Activated T-helper 2 cell treated with anti-CD3 and anti-CD28 coated beads, Interferon-gamma antibody, Interleukin-2, Interleukin-4, amounts not matched to agents 10 μg/mL and 5 μg/mL and 100 μg/mL, durations not matched to agents 14 hours and 24 hours and 36 hours (primary cell): ENCODE measurements at places on chromosomes 11 and 22. TPM values are rescaled to one million over a fixed set of nuclear protein-coding genes. Genes with fewer than 3 reads are reported as not detected.

DNA sequence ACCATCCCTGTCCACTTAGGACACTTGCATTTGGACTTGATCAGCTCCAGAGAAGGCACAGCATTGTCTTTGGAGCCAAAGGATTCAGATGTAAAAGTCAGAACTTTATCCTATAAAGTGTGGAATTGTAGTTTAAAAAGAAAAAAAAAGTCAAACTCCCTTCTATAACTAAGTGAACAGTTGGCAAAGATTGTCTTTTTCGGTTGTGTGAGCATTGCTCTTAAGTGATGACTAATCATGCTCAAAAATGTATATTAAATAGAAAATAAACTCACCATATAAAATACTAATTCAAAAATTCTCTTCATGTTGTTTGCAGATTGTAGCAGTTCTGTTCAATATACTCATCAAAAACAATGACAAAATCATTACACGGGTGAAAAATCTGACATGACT lies 93.8 kb downstream of the ETS1 start:
- peak overlapping the region; percentile 68 for H3K4me3 ChIP-seq
- no peaks in the 10 kb centered on the region for H3K27me3 ChIP-seq
- DNase-seq = no peak
- peaks cover 94% of the 10 kb centered on the region for H3K4me1 ChIP-seq

DNA sequence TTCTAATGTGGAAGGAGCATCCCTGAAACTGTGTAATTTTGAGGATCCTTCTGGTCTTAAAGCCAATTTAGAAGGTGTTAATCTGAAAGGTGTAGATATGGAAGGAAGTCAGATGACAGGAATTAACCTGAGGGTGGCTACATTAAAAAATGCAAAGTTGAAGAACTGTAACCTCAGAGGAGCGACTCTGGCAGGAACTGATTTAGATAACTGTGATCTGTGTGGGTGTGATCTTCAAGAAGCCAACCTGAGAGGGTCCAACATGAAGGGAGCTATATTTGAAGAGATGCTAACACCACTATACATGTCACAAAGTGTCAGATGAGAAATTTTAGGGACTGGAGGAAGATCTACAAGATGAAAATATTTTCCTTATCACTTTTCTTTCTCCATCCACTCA lies 7.6 kb downstream of the BCO2 start:
- no peak overlapping the region for H3K27ac ChIP-seq
- no peaks in the 10 kb centered on the region for H3K36me3 ChIP-seq
- H3K4me1 ChIP-seq = no peaks in the 10 kb centered on the region

- no peak for DNase-seq
- H3K4me3 ChIP-seq = no peak overlapping the region
- H3K36me3 ChIP-seq = no peaks in the 10 kb centered on the region
Observed at GRCh38 chr11:8220261-8221045, 43.2 kb downstream of the LMO1 start.

- peaks cover 47% of the 10 kb centered on the region for H3K36me3 ChIP-seq
- no peaks in the 10 kb centered on the region for H3K27me3 ChIP-seq
- H3K4me1 ChIP-seq = peaks cover 49% of the 10 kb centered on the region
- peak overlapping the region; percentile 83 for H3K4me3 ChIP-seq
Observed at GRCh38 chr11:10459029-10459970, 4.2 kb downstream of the AMPD3 start.

Gene GLB1L3
- 14.5 and 15.4 TPM in 2 replicates for total RNA-seq

Gene KRTAP5-10
- total RNA-seq = not detected in 2 replicates

Gene CD3G
- 134 and 139 TPM in 2 replicates for total RNA-seq

Gene SEPTIN5
- 0.71 and 1.5 TPM in 2 replicates for total RNA-seq
